GM12892 (cell line): ENCODE measurements at places on chromosomes 3 and 15.
A peak's percentile ranks its signal among the peaks of the same experiment; 100 is the strongest.

DNA sequence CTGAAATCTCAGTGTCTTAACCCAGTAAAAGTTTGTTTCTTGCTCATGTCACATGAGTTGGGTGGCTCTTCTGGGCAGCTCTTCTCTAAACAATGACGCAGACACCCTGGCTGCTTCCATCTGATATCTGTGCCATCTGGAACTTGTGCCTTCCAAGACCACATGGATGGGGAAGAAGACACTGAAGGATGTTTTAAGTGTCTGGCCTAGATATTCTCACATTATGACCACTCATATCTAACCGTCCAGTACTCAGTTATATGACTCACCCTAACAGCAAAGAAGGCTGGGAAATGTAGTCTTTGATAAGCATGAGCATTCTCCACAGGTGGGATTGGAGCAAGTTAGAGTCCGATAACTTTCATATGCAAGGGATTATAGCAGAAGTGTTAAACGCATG is 66.4 kb downstream of the RYR3 start:
- DNase-seq = no peak

GRCh38 chr3:177633671-177634207 is 436.5 kb upstream of the TBL1XR1 start:
- no peak for DNase-seq

DNA sequence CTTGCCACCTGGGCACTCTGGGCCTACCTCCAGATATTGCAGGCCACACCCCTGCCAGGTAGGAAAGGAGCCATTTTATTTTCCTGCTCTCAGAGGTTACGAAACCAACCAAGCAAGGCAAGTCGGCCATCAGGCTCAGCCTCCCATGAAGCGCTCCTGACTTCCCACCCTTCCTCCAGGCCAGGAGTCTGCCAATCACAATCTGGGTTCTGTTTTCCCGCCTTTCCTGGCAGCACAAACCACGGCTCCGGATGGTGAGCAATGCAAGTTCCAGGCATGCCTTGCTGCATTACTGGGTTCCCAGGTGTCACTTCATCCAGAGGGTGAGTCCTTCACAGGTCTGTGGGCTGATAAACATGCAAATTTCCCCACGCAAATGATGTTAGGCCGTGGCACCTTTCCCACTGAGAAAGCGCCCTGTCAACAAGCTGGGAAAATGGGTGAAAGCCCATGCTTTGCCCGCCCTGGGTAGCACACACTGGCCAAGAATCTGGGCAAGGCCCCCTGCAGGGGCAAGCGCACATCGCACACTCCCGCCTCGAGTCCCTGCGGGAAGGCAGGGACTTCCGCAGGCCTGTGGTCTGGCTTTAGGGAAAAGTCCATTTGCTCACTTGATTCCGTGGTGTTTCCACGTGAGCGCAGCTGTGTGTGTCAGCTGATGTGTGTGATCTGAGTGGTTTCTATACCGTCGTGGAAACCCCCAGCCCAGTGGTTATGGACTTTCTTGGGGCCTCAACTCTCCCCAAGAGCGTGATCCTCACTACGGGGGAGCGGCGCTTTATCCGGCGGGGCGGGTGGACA is 61.6 kb upstream of the RYK start:
- peak; percentile 38 for DNase-seq

GRCh38 chr3:112261742-112262141 is 32.3 kb downstream of the SLC9C1 start:
- DNase-seq = no peak

DNA sequence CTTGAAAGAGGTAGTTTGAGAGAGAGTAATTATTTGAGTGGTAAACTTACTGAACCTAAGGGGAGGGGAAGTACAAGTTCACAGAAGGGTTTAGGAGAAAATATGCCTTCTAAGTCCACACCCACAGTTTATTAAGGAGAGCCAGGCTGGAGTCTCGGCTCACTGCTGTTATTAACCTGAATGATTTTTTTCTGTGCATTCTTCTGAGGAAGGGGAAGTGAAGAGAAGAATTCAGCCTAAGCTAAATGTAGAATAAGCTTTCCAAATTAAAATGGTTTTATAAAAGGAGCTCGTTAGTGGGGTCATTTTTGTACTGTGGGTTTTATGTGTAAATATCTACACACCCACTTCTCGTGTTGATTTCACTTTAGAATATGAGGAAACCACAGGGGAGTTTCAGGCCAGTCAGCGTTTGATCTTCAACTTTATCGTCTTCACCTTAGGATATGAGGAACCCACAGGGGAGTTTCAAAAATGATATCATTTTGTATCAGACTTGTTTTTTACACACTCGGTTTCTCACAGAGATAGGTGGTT is 1.5 kb downstream of the WHAMM start:
- no peak for DNase-seq

- DNase-seq = no peak
Observed at GRCh38 chr3:173501931-173502489, 104.5 kb downstream of the NLGN1 start.

- no peak for DNase-seq
Observed at GRCh38 chr3:64530434-64531049, 157.3 kb downstream of the ADAMTS9 start.

- DNase-seq = no peak
Observed at GRCh38 chr3:13525827-13526625, 22.9 kb upstream of the FBLN2 start.

DNA sequence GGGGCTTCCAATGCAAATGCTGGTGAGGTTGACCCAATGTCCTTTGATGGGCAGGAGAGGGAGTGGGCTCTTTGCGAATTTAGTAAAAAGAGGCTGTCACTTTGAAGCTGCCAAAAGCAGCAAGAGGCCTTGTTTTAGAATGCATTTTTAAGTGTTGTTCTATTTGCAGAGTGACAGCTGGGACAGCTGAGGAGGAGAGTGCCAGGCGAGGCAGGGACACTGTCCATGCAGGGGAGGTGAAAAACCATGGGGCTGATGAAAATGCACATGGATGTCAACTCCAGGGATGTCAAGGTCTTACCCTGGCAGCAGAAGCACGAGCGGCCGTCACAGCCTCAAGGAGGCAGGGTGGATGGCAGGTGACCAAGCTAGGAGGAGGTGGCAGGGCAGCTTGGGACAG is 279.8 kb downstream of the ADAMTS17 start:
- no peak for DNase-seq

DNA sequence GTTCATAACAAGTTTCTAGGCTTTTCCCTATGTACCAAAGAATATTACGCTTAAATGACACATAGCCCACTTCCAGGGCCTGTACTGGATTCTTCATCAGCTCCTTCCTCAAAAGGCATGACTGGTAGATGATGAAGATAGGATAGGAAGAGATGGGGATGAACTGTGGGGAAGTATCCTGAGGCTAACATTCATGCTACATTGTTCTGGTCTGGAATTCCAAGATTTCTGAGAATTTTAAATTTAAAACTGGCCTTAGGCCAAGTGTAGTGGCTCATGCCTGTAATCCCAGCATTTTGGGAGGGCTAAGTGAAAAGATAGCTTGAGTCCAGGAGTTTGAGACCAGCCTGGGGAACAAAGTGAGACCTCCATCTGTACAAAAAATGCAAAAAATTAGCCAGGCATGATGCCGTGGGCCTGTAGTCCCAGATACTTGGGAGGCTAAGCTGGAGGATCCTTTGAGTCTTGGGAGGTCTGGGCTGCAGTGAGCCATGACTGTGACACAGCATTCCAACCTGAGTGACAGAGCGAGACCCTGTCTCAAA is 160.1 kb upstream of the PLAAT1 start:
- DNase-seq = no peak

DNA sequence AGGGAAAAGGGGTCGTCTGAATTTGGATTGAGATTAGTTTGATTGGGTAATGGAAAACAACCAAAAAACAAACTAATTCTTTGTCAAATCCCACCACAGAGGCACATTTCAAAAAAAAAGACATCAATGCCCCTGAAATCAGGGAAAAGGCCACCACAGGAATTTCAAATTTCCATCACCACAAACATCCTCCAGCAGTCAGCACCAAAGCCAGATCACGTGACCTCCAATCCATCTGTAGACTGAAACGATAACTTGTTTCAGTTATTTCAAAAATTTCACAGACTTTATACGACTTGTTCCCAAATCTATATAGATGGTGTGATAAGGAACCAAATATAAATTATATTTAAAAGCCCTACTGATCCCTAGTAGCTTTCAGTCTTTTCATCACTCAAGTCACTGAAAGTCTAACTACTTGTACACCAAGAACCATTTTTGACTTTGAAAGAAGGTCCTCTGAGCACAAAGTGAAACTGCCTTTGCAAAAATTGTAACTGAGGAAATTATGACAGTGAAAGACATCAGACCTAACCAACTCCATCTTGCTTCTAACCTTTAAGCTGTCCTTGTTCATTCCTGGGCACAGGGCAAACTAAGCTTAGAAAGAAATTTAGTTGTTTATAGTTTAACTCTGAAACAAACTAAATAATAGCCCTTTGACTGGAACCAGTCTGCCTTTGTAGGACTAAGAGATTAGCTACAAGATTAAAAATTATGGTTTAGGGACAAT is 48.1 kb upstream of the PLCL2 start:
- no peak for DNase-seq

- no peak for DNase-seq
Observed at GRCh38 chr3:195886181-195887141, 21.9 kb downstream of the TNK2 start.

- no peak for DNase-seq
Observed at GRCh38 chr3:127391436-127392155, 103.8 kb upstream of the PRR20G start.

GRCh38 chr3:132378048-132378762 is 39.1 kb upstream of the DNAJC13 start:
- DNase-seq = no peak

GRCh38 chr3:63841704-63842103 is 21.9 kb downstream of the THOC7 start:
- no peak for DNase-seq

DNA sequence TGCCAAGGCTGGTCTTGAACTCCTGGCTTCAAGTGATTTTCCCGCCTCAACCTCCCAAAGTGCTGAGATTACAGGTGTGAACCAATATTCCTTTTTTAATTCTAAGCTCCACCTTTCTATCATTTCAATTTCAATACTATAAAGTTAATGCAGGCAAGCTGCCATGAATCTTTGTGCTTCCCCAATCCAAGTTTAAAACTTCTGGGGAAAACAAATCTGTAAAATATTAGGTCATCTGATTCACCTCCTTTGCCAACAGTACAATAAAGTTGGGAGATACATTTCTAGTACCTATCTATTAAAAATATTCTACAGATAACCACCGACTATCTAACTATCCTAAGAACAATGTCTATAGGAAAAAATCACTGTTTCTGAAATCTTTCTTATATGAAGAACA is 102.1 kb downstream of the ATP8B4 start:
- no peak for DNase-seq

DNA sequence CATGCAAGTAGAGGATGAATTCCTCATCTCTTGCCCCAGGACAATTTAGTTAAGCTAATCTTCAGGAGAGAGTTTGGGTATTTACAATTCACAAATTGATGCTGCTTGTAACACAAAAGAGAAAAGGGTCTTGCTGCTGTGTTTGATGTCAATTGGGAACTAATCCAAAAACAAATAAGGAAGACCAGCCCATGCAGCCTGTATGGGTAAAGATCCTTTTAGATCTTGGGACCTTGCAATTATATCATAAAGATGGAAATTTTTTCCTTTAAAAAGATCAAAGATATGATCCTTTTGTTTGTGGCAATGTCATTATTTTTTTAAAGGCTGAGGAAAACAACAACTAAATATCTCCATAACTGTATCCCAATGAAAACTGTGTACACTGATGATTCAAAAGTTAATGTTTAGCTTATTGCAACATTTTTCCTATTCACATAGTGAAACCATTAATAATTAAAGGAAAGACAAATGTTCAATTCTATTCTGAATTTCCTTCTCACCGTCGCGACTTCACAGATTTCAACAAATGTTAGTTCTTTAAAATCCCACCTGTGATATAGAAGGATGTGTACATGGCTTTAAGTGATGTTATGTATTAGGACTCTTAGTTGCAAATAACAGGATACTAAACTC is 40.2 kb downstream of the TMEM212 start:
- no peak for DNase-seq

DNA sequence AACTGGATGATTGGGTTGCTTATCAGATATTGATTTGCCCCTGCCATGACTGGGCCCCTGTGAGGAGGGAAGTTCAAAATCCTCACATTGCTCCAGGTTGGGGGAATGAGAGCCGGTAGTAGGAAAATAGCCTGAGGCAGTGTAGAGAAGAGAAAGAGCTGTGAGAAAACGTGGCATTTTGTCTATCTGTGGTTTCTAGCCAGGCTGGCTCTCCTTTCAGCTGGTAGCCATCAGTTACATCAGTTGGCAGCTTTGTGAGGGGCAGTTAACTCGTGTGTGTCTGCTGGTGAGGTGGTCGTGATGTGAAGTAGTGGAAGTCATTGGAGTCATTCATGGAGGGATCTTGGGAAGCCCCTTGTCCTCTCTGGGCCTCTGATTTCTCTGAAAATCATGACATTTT is 5.2 kb downstream of the ESYT3 start:
- no peak for DNase-seq

DNA sequence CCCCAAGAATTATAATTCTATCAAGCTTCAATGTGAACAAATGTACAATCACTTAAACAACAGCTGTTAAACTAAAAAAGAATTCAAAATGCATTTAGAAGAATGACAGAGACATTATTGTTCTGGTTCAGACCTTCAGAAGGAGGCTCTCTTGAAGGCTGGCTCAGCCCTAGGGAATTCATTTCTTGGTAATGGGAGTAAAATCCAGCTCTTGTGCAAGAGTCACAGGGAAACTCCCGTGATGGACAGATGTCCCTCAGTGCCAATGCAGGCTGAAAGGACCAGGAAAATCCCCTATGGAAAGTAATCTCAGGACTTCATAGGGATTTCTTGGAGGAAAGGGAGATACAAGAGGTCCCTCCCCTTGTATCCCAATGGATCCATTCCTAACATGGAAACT is 149.9 kb upstream of the STT3B start:
- DNase-seq = no peak

DNA sequence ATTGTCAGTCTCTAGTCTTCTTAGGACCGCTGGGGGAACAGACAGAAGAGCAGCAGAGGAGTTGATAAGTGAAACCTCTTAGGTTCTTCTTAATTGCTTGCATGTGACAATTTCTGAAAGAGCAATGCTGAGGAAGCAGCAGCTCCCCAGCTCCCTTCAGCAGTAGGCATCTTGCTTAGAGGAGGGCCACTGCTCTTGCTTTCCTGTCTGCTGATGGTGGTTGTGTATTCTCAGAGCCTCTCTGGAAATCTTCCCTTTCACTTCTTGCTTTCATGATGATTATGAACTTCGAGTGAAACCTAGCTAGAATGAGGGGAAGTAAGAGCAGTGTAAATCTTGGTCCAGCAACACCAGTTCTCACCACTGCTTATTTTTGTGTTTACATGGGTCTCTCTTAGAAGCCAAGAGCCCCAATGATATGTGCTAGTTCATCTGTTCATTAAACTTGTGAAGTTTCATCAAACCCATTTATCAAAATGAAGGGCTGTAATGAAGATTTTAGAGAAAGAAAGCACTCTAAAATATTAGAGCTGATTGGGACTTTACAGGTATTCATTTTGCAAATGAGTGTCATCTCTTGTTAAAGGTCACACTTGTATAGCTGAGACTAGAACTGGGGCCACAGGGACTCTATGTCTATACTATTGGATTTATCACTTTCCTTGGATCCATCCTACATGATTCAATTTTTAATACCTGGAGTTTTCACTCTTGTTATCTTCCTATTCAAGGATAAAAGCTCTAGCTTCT is 246.7 kb downstream of the LPP start:
- peak; percentile 12 for DNase-seq
